MG63 (cell line): ENCODE measurements at places on chromosomes 7 and 10. TPM values are rescaled to one million over a fixed set of nuclear protein-coding genes. Genes with fewer than 3 reads are reported as not detected.

DNA sequence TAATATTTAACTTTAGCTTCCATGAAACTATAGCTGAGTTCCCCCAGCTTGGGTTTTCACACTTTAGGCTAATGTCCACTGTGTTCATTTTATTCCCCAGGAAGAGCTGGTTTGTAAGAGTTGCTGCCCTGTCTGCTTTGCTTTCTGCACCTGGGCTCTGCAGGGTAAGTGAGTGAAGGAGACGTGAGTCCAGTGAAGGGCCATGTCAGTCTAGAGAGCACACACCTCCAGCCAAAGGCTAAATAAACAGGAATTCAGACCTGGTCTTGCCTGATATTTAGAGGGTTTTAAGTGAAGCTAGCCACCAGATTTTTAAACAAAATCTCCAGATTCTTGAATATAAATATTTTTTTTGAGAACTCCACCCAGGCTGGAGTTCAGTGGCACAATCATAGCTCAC, 24.5 kb upstream of the FZD1 start:
- no peak for DNase-seq

GRCh38 chr7:99505324-99505662, 831 bp downstream of the ZKSCAN5 start:
- DNase-seq, result no peak

Gene OR2A5
- not detected in 2 replicates for total RNA-seq

- DNase-seq, result peak; percentile 66
These were observed 106.7 kb downstream of the CUX1 start for GRCh38 chr7:101924171-101924570.

DNA sequence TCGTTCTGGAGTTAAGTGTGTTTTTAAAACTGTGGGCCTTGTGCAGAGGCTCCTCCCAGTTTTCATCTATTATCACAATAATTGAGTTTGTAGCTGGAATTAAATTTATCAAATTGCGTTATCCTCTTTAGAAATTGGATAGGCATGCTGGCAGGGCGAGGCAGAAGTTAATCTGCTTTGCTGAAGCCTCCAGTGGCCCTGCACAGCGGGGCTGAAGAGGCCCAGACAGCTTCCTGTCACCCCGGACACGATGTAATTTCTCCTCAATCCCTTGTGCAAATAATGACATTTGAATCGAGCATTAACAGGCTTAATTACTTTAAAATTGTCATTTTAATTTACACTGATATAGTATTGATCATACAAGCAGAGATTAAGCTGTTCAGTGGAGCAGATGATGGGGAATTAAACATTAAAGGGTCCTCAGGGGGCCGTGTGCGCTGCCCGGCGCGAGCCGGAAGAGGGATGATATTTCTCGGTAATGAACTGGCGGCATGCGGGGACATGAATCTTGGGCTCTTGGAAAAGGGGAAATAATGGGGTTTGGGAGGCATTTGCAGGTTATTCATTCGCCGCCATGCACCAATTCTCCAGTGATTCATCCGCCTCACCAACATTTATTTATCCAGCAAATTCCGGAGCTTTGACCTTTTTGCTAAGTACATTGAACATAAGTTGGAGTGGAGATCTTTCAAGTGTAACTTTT, 118.5 kb downstream of the NKX6-2 start:
- no peak for DNase-seq

DNA sequence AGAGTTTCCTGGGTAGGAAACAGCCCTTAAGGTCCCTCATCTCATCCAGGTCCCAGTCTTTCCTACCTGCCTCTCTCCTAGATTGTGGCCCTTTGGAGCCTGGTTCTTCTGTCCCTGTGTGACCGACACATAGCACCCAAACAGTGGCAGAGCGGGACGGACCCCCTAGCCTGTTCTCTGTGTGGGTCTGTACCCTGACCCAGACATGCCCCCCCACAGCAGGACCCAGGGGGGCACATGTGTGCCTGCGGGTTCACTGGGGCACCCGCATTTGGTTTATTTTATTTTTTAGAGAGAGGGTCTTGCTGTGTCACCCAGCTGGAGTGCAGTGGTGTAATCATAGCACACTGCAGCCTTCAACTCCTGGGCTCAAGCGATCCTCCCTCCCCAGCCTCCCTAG, 11.5 kb downstream of the LIMK1 start:
- DNase-seq, result no peak

GRCh38 chr7:25860275-25861163, 291.5 kb upstream of the NFE2L3 start:
- DNase-seq, result peak; percentile 49

- no peak for DNase-seq
These were observed 12.1 kb upstream of the SNX13 start for GRCh38 chr7:17952387-17952786.

GRCh38 chr7:147829016-147829415, 761.5 kb upstream of the C7orf33 start:
- no peak for DNase-seq

Gene OPALIN
- not detected in 2 replicates for total RNA-seq

DNA sequence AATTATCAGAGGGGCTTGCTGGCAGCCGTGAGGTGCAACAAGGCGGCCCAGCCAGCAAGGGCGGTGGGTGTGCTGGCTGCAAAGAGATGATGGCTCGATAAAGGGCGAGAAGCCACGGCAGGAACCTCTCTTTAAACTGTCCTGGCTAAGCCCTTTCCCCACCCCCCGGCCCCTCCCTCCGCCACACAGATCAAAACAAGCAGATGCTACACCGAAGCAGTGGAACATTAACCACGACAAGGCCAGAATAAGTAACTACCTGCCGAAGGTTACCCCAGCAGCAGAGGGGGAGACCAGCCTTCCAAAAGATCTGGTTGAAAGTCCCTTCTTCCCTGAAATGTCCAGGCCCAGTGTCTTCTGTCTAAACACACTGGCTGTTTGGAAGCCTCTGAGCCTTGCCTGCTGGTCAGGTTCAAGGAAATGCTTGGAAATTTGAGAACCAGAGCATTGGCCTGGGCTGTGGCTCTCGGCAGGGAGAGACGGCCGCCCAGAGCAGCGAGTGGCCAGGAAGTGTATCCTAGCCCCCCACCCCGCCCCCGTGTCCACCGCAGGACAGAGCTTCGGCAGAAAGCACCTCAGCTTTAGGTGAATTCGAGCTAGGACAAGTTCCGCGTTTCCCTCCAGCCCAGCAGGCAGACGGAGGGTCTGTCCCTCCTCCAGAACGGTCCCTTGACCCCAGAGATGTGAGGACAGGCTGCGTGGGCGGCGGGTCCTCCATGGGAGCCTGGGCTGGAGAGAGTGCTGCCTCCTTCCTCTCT, 2.1 kb downstream of the FAM20C start:
- no peak for DNase-seq

Gene TMEM229A
- not detected in 2 replicates for total RNA-seq

- DNase-seq, result no peak
These were observed 26.4 kb downstream of the RPS24 start for GRCh38 chr10:78059906-78060702.

Gene FGFR2
- 6.3 and 9.0 TPM in 2 replicates for total RNA-seq

DNA sequence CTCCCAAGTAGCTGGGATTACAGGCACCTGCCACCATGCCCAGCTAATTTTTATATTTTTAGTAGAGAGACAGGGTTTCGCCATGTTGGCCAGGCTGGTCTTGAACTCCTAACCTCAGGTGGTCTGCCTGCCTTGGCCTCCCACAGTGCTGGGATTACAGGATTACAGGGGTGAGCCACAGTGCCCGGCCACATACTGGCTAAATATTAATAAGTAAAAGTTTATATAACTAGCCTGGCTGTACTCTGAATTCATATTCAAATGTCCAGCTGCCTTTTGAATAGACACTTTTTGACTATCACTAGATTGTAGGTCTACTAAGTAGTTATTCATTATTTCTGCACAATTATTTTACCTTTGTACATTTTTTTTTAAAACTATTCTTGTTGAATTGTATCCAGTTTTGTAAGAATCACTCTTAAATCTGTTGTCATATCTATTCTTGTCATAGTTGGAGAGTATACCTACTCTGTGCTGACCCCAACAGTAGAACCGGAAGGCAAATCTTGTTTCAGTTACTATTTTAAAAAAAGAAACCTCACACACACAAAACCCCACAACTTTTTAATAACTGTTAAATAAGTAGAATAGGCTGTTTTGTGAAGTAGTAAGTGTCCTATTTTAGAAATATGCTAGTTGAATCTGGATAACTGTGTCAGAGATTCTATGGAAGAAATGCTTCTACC, 29.6 kb downstream of the MINPP1 start:
- no peak for DNase-seq

DNA sequence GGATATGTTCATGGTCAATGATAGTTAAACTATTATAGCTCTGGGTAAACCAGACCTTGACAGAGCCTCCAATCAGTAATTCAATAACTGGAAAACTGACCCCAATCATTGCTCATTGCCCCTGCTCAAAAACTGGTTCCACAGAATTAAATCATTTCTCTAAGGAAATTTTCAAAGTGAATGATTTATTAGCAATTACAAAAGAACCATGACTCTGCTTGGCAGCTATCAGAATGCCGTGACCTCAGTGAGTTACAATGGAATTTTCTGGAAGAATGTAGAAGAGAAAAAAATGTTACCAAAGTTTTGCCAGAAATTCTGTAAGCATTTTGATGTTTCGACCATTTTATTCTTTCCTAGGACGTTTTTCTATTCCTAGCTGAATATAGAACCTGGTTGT, 106.8 kb upstream of the APBB1IP start:
- DNase-seq, result no peak

DNA sequence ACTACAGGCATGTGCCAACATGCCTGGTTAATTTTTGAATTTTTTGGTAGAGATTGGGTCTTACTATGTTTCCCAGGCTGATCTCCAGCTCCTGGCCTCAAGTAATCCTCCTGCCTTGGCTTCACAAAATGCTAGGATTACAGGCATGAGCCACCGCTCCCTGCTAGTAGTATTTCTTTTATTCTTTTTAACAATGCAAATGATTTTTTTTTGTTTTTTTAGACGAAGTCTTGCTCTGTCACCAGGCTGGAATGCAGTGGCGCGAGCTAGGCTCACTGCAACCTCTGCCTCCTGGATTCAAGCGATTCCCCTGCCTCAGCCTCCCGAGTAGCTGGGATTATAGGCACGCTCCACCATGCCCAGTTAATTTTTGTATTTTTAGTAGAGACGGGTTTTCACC, 58.1 kb downstream of the SVIL start:
- no peak for DNase-seq

DNA sequence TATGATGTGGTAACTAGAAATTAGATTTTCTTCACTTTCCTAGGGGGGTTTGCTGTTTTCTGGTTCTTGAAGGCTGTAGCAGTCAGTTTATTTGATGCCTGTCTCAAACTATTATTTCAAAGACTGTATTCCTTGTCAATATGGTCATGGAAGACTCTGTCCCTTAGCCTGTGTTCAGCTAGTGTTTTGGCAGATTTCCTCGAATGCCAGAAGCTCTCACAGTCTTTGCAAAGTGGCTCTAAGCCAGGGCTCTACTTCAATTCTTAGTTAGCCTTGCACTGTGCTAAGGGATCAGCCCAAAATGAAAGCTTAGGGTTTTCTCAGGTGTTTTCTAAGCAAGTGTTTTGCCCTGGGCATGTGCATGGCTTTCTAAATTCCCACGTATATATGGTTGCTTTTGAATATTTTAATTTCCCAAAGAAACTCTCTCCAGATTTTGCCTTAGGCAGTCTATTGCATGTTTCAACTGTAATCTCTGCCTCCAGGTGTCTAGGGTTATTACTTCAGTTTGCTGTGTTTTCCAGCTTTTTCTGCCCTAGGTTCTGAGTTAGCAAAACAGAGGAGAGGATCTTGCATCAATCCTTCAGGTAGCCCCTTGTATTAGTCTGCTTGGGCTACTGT, 7.2 kb upstream of the C1GALT1 start:
- DNase-seq, result no peak

DNA sequence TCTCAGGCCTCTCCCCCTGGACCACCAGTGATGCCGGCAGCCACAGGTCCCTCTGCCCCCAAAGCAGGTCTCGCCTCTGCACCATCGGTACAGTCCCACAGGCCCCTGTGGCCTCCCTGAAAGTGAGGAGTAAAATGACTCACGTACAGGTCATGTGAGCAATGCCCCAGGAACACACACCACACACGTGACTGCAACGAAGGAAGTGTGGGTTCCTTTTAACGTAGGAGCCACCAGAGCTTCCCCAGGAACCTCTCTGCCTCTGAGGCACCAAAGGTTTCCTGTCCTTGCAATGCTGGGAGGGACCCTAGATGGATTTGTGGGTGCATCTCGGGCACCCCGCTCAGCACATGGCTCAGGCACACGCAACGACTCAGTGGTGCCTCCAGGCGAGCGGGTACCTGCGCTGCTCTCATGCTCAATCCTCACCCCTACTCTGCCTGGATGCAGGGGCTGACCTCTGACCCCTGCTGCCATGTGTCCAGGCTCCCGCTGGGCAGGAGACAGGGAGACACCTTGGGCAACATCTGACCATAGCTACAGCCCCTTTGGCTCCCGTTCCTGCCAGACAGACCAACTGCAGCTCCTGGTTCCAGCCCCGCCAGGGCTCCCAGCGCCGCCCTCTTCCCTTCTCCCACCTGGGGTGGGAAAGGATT, 120.7 kb downstream of the PRKAG2 start:
- DNase-seq, result no peak

DNA sequence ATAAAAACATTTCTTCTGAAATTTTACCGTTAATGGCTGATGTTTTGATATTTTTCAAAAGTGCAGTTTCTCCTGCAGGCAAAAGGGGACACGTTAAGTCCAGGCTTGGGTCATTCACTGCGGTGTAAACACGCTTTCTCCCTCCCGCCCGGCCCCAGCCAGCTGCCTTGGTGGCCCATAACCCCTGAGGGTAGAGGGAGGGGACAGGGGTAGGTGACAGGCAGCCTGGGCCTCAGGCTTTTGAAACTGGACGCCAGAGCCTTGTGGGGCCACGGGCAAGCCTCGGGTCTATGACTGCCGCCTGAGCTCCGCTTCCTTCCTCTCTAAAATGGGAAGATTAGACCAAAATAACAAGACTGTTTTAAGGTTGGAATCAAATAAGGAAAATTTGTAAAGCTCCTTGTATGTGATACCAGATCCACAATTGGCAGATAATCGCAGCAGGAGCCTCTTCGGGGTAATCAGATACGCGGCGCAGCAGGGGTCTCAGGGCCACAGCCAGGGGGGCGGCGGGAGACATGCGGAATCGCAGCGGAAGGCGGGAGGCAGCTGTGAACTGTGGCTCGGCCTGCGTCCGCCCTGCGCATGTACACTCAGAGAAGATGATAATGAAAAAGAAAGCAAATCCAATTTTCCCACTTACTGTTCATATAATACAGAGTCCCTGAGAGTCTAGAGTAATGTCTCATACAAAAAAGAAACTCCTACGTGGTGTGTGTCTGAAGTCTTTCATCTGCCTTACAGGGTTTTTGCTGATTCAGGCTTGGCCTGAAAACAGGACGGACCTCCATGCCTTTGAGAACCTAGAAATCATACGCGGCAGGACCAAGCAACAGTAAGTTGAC, 138.3 kb downstream of the EGFR start:
- DNase-seq, result no peak

Gene EEF1AKMT2
- total RNA-seq, result 23.1 and 43.0 TPM in 2 replicates

DNA sequence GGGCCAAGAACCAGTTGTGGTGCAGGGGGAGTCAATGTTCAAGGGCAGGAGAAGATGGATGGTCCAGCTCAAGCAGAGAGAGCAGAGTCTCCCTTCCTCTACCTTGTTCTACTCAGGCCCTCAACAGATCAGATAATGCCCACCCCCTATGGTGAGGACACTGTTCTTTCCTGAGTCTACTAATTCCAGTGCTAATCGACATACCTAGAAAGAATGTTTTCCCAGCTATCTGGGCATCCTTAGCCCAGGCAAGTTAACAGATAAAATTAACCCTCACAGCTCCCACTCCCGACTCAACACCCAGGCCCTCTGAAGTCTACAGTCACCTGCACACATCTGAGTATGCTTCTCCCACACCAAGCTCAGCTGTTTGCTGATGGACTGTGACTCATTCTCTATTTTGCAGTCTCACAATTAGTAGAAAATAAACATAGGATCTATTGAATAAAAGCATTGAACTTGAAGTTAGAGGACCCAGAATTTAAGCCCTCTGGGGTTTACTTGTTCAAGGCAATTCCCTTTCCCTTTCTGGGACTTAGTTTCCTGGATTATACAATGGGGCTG, 17.1 kb downstream of the COL13A1 start:
- DNase-seq, result no peak

Gene HMX2
- 0.07 and 6.0 TPM in 2 replicates for total RNA-seq
